DND-41 (cell line): ENCODE measurements at places on chromosomes 11 and 22.

DNA sequence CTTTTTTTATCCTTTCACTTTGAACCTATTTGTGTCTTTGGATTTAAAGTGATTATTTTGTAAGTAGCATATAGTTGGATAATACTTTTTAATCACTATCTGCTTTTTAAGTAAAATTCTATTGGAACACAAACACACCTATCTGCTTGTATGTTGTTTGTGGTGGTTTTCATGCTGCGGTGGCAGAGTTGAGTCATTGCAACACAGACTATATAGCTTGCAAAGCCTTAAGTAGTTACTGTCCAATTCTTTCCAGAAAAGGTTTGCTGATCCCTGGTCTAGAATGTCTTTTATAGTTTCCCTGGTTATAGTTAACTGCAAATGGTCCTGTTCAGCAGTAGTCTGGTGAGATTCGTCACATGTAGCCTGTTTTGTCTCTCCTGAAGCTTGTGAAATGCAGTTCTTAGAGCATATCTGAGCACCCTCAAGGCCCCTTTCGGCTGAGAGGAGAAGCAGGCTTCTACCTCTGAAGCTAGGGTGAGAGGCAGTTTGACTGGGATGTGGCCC, 21.5 kb downstream of the SHANK3 start:
- H3K4me1 ChIP-seq, result no peaks in the 10 kb centered on the region
- no peaks in the 10 kb centered on the region for H3K36me3 ChIP-seq
- no peak for DNase-seq
- no peak overlapping the region for H3K27ac ChIP-seq
- no peaks in the 10 kb centered on the region for H3K27me3 ChIP-seq

- peaks cover 43% of the 10 kb centered on the region for H3K36me3 ChIP-seq
- H3K27me3 ChIP-seq, result no peaks in the 10 kb centered on the region
- peaks cover 44% of the 10 kb centered on the region for H3K4me1 ChIP-seq
- DNase-seq, result no peak
- H3K27ac ChIP-seq, result no peak overlapping the region
Observed at GRCh38 chr11:43687120-43687791, 6.7 kb downstream of the HSD17B12 start.

DNA sequence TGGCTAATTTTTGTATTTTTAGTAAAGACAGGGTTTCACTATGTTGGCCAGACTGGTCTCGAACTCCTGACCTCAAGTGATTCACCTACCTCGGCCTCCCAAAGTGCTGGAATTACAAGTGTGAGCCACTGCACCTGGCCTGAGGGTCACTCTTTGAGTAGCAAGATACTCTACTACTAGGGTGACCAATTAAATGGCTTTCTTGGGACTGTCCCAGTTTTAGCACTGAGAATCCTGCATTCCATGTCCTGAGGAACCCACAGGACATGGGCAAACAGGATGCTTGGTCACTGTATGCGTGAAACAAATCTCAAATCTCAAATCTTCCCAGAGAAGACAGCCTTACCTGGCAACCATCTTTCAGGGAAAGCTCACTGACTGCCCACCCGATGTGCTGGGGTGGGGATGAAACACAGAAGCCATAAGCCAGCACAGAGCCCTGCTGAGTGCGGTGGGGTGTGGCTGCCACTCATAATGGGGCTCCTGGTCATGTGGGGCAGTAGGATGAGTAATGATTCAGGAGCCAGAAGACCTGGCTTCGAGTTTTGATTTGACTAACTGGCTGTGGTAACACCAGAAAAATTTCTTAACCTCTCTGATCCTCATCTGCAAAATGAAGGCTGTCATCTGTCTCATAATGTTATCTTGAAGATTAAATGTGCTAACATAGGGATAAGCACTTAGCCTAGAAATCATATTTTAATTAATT, 11.5 kb downstream of the CLMP start:
- peaks cover 12% of the 10 kb centered on the region for H3K27me3 ChIP-seq
- no peak for DNase-seq
- no peak overlapping the region for H3K4me3 ChIP-seq
- H3K27ac ChIP-seq, result no peak overlapping the region

GRCh38 chr11:454043-454442, 4.0 kb downstream of the PTDSS2 start:
- H3K4me3 ChIP-seq, result no peak overlapping the region
- peaks cover 61% of the 10 kb centered on the region for H3K36me3 ChIP-seq
- H3K4me1 ChIP-seq, result peaks cover 40% of the 10 kb centered on the region
- no peak for DNase-seq
- no peaks in the 10 kb centered on the region for H3K27me3 ChIP-seq
- no peak overlapping the region for H3K27ac ChIP-seq

DNA sequence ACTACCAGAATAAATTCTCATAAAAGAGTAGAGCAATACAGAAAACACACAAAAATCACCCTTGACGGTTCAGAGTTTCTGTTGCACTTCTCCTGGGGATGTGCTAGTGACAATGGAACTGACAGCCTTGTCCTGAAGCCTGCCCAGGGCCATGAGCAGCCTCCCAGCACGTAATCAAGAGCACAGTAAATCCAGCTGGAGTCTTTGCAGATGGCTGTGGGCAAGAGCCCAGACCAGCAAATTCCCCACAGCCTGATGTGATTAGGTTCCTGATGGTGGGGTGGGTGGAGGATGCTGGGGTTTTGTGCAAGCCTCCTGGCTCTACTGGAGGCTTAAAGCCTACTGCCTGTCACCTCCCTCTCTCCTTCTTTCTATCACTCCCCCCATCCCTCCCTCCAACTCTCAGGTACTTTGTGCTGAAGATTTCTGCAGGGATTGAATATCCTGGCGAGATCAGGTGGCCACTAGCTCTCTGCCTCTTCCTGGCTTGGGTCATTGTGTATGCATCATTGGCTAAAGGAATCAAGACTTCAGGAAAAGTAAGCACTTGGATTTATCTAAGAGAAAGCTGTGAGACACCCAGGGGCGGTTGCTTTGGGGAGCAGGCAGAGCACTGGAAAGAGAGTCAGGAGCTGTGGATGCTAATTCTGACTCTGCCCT, 18.1 kb downstream of the SLC6A5 start:
- no peak for DNase-seq
- H3K4me1 ChIP-seq, result no peaks in the 10 kb centered on the region
- H3K4me3 ChIP-seq, result no peak overlapping the region

DNA sequence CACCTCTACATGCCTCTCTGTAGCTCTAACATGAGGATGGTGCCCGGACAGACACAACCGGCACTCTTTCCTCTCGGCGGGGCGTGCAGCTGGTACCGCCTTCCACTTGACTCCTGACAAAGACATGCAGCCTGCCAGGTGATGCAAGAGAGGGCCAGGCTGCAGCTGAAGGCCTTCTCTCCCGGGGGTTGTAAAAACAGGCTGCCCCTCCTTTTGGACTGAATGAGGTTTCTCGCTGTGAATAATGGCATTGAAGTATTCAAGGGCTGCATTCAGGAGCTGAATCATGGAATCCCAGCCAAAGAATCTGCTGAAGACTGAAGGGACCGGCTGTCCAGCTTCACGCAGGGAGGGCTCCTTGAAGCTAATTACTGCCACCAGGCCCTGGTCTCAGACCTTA, 110.9 kb downstream of the GALNT18 start:
- DNase-seq, result no peak
- no peaks in the 10 kb centered on the region for H3K4me1 ChIP-seq
- H3K27ac ChIP-seq, result no peak overlapping the region
- H3K4me3 ChIP-seq, result no peak overlapping the region

DNA sequence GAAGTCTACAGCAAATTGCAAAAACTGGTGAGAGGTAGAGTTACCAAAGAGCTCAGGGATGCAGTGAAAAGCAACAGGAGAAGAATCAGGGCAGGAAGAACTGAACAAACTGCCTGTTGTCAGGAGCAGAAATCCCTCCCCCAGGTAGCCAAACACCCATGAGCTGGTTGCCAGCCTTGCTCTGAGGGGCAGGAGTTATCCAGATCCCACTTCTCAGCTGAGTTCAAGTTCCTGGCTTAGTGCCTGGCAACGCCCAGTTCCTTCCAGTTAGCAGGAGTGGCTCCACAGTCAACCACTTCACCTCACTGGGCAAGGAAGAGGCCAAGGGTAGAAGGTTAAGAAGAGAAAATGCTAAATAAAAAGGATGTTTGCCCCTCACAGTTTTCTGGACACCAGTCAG, 1.9 kb upstream of the MPZL2 start:
- no peaks in the 10 kb centered on the region for H3K36me3 ChIP-seq
- no peaks in the 10 kb centered on the region for H3K4me1 ChIP-seq
- H3K27me3 ChIP-seq, result peaks cover 9% of the 10 kb centered on the region
- no peak overlapping the region for H3K4me3 ChIP-seq
- H3K27ac ChIP-seq, result no peak overlapping the region
- no peak for DNase-seq

DNA sequence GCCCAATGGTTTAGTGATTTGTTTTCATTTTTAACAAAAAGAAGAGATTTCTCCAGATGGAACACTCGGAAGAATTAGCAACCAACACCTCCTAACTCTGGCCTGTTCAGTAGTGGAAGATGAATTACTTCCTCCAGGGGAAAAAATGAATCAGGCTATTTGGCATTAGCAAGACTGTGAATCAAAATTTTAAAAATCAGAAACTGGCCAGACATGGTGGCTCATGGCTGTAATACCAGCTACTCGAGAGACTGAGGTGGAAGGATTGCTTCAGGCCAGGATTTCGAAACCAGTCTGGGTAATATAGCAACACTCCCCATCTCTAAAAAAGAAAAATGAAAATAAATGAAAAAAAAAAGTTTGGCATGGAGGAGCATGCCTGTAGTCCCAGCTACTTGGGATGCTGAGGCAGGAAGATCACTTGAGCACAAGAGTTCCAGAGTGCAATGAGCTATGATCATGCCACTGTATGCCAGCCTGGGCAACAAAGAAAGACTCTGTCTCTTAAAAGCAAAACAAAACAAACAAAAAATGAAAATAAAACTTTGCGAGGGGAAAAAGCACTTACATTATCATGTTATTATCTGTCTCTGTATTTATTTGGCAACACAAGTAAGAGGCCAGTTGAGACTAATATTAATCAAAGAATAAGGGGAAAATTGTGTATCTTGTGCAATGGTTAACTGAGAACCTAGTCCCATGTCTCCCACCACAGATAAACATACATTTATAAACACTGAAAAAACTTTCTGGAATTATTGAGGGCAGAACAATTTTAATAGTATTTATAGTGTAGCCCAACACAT, 796.3 kb upstream of the ANO3 start:
- no peak overlapping the region for H3K4me3 ChIP-seq
- H3K4me1 ChIP-seq, result no peaks in the 10 kb centered on the region
- H3K36me3 ChIP-seq, result no peaks in the 10 kb centered on the region
- H3K27ac ChIP-seq, result no peak overlapping the region
- DNase-seq, result no peak

- no peaks in the 10 kb centered on the region for H3K36me3 ChIP-seq
- no peaks in the 10 kb centered on the region for H3K4me1 ChIP-seq
- peaks cover 2% of the 10 kb centered on the region for H3K27me3 ChIP-seq
- H3K27ac ChIP-seq, result no peak overlapping the region
- no peak for DNase-seq
Observed at GRCh38 chr11:68979931-68980775, 633 bp downstream of the MRGPRD start.

DNA sequence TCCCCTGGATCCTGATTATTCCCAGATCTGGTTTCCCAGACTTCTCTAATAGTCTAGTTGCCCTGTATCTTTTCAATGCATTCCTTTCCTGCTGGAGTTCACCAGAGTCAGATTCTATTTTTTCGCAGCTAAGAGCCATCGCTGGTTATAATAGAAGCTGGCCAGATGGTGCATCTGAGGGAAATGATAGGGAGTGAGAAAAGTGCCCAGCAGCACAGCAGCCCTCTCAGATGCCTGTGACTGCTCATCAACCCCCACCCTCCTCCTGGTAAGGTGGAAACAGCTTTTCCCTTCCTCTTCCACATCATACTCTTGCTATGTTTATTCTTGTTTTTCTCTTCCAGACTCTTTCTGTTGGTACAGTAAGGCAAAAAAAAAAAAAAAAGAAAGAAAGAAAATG, 12.8 kb downstream of the OR8A1 start:
- peaks cover 13% of the 10 kb centered on the region for H3K27me3 ChIP-seq
- no peak overlapping the region for H3K27ac ChIP-seq
